ENCODE measurements at places on chromosomes 2 and 18.

- no peak for DNase-seq
Measured at GRCh38 chr2:126858013-126858412, 40.7 kb upstream of the TEX51 start.

DNA sequence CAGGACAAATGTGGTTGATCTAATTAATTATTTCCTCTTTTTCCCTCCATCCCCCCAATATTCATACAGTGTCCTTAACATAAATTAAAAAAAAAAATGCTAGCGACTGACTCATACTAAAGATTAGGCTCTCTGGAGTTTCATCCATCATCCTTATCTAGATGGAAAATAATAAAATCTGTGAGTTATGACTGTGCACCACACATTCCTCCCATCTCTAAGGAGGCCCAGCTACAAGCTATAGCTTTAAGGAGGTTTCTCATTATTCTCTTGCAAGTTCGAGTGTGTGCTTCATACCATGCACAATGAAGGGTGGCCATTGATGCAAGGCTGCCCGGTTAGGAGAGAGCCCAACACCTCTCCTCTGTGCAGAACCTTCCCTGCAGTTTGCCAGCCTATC is 77.3 kb downstream of the XDH start:
- DNase-seq, result no peak

DNA sequence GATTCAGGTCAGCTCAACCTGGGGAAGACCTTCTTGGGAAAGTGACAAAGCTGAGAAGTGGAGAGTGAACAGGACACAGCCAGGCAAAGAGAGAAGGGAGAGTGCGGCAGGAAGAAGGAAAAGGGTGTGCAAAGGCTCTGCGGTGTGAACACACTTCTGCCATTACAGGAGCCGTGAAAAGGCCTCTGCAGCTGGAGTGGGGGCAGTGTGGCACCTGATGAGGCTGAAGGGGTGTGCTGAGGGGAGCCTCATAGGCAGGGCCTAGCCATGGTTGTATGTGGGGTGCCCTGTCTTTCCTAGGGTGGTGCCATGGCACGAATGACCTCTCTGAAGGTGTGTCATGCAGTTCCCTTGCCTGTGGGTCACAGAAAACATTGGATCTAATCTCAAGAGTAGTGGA is 347.6 kb downstream of the CYRIA start:
- DNase-seq, result no peak

GRCh38 chr2:146220957-146221356 is 1623.9 kb upstream of the ACVR2A start:
- DNase-seq, result no peak

DNA sequence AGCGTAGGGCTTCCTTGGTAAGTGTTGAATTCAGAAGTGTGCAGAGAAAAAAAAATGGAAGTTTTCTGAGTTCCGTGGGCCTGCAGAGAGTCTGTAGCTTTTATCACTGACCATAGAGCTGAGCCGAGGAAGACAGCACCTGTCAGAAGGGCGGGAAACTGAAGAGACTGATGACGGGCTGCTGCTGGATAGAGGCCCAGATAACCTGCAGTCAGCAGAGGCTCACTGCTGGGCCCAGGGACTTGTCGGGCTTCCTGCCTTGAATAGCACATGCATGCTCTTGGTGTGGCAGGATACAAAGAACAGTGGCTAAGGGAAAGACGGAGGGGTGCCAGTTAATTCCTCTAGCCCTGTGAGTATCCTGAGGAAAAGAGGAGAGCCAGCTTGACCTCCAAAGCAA is 166.4 kb downstream of the MGAT5 start:
- DNase-seq, result no peak

GRCh38 chr2:172919732-172920131 is 155.9 kb upstream of the MAP3K20 start:
- no peak for DNase-seq

GRCh38 chr2:38248255-38248654 is 128.8 kb downstream of the ATL2 start:
- no peak for DNase-seq

DNA sequence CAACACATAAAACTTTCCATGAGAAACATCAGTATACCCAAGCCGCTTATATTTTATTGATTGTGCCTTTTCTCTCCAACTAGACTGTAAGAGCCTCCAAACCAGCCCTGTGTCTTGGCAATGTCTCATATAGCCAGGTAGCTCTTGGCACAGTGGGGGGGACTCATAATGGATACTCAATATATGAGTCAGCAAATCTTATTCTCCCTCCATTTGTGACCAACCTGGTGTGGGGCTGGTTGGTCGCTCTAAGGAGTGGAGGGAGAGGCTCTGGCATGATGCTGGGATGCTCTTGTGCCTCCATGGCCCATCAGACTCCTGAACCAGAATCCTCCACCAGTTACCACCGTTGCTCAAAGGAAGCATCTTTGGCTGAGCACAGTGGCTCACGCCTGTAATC is 32.0 kb downstream of the EFR3B start:
- DNase-seq, result no peak

- DNase-seq, result no peak
Measured at GRCh38 chr2:174959787-174960186, 45.4 kb downstream of the CHN1 start.

DNA sequence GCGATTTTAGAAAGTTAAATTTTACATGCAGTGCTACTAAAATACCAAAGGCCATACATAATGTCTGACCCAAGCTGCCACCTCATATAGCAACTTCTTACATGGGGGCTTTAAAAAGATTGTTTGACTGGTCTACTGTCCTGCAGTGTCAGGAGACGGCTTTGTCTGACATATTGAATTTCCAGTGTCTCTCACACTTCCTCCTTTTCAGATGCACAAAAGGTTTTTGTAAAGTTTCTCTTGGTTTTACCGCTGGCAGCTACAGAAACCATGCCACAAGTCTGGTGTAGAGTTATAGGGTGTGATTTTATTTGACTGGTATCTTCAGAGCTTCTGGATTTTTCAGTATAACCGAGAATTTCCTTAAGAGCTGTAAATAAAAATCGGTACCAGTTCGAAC is 1.1 kb upstream of the ASAP2 start:
- no peak for DNase-seq

DNA sequence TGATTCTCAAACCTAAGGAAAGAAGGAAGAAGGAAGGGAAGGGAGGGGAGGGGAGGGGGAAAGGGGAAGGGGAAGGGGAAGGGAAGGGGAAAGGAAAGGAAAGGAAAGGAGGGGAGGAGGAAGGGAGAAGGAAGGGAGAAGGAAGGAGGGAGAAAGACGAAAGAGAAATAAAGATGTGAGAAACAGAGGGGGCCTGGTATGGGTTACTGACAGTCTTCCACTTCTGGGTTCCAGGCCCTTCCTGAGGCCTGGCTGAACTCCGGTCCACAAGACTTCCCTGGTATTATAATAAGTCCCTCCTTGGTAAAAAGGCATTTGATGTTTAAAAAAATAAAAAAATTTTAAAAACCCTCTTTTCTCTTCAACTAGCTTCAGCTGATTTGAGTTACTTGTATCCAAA is 17.4 kb downstream of the SLC4A5 start:
- DNase-seq, result no peak

- DNase-seq, result no peak
Measured at GRCh38 chr18:11767329-11767728, 78.3 kb downstream of the GNAL start.

All from GM04504 (cell line).